ENCODE measurements at places on chromosomes 5 and 9.

DNA sequence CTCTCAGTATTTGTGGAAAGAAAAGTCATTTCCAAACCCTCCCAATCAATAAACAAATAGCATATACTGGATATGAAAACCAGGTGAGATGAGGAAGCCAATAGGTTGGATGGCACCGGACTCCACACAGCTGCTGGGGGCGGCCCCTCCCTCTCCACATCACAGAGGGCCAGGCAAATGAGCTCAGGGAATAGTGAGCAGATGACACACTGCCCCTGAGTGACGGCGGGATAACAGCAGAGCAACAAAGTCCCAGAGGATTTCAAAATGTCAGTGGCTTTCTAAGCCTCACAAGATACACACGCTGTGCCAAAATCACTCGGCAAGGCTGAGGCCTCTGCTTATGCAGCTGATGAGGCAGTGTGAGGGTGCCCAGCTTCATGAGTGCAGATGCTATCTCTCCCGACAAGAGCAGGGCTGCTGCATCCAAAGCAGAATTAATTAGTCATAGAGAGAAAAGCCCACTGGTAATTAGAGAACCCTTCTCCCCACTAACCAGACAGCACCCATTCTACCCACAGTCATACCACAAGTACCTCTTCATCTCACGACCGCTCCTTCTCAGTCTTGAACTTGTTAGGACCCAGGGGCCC lies 235.0 kb upstream of the NFIL3 start:
- DNase-seq: no peak

- no peak for DNase-seq
Observed at GRCh38 chr5:174876-175465, 16.3 kb upstream of the LRRC14B start.

GRCh38 chr5:149939546-149939945 lies 5.0 kb downstream of the PDE6A start:
- DNase-seq: no peak

DNA sequence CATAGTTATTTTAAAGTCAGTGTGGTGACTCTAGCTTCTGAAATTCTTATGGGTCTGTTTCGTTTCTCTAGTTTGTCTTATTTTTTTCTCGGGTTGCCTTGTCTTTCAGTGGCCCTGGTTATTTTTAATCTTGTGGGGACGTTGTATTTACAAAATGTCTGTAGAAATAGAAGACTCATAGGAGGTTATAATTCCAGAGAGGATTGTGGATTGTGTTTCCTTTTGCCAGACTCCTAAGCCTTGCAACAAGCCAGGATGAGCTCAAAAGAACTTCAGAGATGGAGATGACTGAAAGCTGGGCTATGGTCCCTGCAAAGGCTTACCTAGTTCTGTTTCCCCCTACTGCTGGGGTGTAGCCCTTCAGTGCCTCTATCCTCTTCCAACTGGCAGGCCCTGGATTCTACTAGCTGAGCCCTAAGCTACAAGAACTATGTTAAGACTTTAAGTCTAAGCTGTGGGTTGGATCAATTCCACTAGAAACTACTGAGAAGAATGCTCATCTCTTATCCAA lies 32.2 kb upstream of the LECT2 start:
- DNase-seq: no peak

DNA sequence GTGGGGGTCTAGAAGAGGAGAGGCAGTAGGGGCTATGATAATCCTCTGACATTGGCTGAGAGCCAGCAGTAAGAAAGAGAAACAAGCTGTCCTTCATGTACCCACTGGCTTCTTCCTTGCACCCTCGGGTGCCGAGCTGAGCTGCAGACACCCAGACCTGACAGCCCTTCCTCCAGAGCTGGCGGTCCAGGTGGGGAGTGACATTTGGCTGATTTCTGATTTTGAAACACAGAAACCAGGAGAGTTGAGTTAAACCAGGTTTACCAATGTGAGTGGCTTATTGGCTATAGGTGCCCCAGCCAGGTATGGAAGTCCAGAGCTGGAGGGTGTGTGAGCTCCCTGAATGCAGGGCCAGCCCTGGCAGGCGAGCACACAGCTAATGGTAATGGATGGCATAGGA lies 59.2 kb downstream of the GADD45G start:
- no peak for DNase-seq

GRCh38 chr5:25554077-25554476 lies 909.3 kb upstream of the CDH10 start:
- DNase-seq: no peak

- DNase-seq: peak; percentile 71
Observed at GRCh38 chr9:91734371-91734981, 215.6 kb downstream of the ROR2 start.
